ENCODE measurements at places on chromosomes 4 and X.
A peak's percentile ranks its signal among the peaks of the same experiment; 100 is the strongest.

DNA sequence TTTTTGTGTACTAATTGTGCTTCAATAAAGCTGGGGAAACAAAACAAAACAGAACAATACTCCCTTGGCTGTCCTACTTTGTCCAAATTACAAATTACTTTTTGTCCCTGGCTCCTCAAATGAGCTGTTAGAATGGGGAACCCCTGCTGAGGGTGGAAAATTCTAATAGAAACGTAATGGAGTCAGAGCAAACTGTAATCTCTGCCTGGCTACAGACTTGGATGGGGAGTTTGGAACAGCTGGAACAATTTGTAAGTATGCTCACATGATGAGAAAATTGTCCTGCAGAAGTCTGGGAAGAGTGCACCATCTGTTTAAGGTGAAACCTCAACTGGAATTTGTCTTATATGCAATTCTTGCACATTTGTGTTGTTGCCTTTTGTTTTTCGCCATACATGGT is 364.4 kb upstream of the CLNK start:
- H3K4me1 ChIP-seq = no peaks in the 10 kb centered on the region
- no peak overlapping the region for H3K4me3 ChIP-seq
- H3K27ac ChIP-seq = no peak overlapping the region
- no peaks in the 10 kb centered on the region for H3K27me3 ChIP-seq
- no peak for DNase-seq

- H3K27ac ChIP-seq = no peak overlapping the region
- no peaks in the 10 kb centered on the region for H3K27me3 ChIP-seq
- DNase-seq = no peak
- no peaks in the 10 kb centered on the region for H3K4me1 ChIP-seq
- no peaks in the 10 kb centered on the region for H3K36me3 ChIP-seq
Measured at GRCh38 chr4:74018771-74019170, 19.7 kb downstream of the CXCL3 start.

DNA sequence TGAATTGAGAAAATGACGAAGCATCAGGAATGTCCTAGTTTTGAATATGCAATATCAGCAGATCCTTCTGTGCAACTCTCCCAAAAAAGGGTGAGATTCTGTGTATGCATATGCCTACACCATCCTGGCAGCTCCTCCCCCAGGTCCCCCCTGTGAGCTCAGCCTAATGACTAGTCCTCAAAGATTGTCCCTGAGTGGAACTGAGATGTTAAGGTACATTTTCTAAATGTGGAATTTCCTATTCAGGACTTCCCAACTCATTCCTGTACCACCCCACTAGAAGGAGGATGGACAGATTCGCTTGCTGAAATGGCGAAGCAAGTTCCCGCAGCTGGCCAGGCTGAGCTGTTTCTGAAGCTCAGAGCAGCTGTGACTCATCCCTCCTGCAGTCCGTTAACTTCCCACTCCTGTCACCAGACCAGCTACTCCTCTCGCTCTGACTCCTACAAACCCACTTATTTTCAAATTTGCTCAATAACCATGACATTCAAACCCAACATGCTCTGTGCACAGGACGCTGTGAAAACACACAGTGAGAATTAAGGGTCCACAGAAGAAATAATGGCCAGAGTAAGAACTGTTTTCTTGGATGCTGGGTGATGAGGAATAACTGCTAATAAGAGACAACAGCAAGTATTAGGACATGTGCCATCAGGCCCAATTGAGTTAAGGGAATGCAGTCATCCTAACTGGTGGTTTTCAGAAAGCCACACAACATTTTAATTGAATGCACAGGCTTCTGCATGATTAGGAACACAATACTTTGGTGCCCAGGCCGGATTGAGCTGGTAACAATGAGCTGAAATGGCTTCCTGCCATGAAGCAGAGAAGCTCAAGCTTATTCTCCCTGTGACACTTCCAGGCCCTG is 40.0 kb upstream of the IRF2 start:
- peak overlapping the region; percentile 17 for H3K27ac ChIP-seq
- H3K27me3 ChIP-seq = no peaks in the 10 kb centered on the region
- H3K36me3 ChIP-seq = no peaks in the 10 kb centered on the region

DNA sequence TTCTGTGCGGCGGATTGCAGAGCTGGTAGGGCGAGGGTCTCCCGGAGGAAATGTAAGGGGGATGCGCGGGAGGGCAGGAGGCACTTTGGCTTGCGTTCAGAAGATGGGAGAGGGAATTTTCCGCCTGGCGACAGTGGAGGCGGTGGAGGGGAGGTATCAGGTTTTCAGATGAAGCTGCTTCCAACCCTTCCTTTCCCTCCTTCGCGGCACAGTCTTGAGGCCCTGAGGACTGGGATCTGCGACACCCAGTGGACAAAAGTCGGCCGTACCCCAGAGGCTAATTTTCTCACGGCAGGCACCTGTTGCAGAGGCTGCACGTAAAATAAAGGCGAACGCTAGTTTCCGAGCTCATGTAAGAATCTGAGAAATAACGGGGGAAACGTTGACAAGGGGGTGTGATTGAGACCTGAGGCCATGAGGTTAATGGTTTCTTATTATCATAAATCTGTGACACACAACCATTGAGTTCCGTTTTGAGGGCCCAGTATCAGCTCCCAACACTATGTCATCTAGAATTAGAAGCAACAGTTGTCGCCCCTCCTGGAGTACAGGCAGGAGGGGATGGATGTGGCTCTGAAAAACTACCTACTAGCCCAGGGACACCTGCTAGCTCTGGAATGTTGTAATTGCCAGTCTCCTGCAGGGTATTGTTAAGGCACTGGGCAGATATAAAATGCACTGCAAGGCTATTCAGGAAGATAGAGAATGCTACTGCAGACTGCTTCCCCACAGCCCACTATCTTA is 1.1 kb downstream of the ZCCHC18 start:
- H3K27ac ChIP-seq = no peak overlapping the region
- DNase-seq = no peak
- H3K4me1 ChIP-seq = peaks cover 7% of the 10 kb centered on the region
- H3K4me3 ChIP-seq = peak overlapping the region; percentile 55
- H3K27me3 ChIP-seq = no peaks in the 10 kb centered on the region

GRCh38 chr4:159051245-159052071 is 51.4 kb upstream of the RAPGEF2 start:
- H3K27me3 ChIP-seq = peaks cover 4% of the 10 kb centered on the region
- no peak for DNase-seq
- H3K27ac ChIP-seq = no peak overlapping the region
- no peaks in the 10 kb centered on the region for H3K36me3 ChIP-seq
- H3K4me3 ChIP-seq = no peak overlapping the region
- H3K4me1 ChIP-seq = peaks cover 5% of the 10 kb centered on the region

GRCh38 chr4:140256335-140256734 is 102.4 kb upstream of the MAML3 start:
- no peaks in the 10 kb centered on the region for H3K27me3 ChIP-seq
- H3K4me1 ChIP-seq = peaks cover 16% of the 10 kb centered on the region
- DNase-seq = no peak
- H3K27ac ChIP-seq = no peak overlapping the region
- no peaks in the 10 kb centered on the region for H3K36me3 ChIP-seq

- H3K27me3 ChIP-seq = peaks cover 3% of the 10 kb centered on the region
- no peak overlapping the region for H3K27ac ChIP-seq
- no peak for DNase-seq
- peaks cover 45% of the 10 kb centered on the region for H3K4me1 ChIP-seq
- no peaks in the 10 kb centered on the region for H3K36me3 ChIP-seq
Measured at GRCh38 chr4:47835494-47835893, 2.4 kb downstream of the CORIN start.

DNA sequence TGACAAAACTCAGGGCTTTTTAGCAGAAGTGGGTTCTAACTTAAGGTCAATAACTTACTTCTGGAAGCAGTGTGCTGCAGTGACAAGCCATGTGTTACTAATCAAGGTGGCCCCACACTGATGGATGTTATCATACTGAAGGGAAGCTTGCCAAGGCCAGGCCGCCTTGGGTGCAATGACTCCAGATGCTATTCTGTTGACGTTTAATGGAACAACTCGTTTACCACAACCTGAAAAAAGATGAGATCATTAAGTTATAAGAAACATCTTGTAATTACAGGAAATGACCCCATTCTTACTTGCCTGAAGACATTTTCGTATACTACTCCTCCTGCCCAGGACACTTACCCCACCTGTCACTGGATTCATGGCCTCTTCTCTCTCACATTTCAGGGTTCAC is 38.9 kb upstream of the TMPRSS11D start:
- H3K4me3 ChIP-seq = no peak overlapping the region
- no peaks in the 10 kb centered on the region for H3K4me1 ChIP-seq
- no peak overlapping the region for H3K27ac ChIP-seq
- no peaks in the 10 kb centered on the region for H3K27me3 ChIP-seq

DNA sequence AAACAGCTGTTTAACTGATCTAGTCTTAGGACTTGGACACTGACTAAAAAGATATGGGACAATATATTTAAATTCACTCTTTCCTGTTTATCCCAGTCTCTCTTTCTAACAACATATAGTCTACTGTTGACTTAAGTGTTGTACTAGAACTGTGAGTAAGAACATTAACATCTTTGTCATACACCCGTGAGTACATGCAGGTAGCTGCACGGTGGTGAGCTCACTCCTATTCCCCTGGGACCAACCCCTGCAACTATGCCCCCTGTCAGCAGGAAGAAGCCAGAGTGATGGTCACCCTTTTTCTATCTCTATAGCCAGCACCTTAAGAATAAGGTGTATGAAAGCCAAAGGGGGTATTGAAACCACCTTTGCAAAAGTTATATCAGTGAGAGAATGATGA is 17.6 kb downstream of the TBL1X start:
- H3K27me3 ChIP-seq = no peaks in the 10 kb centered on the region
- no peak for DNase-seq
- no peaks in the 10 kb centered on the region for H3K36me3 ChIP-seq
- H3K4me3 ChIP-seq = no peak overlapping the region
- H3K27ac ChIP-seq = no peak overlapping the region
- no peaks in the 10 kb centered on the region for H3K4me1 ChIP-seq

GRCh38 chr4:85603437-85604336 is 128.7 kb downstream of the ARHGAP24 start:
- H3K4me1 ChIP-seq = peaks cover 4% of the 10 kb centered on the region
- H3K27me3 ChIP-seq = no peaks in the 10 kb centered on the region
- H3K27ac ChIP-seq = no peak overlapping the region
- H3K36me3 ChIP-seq = no peaks in the 10 kb centered on the region
- H3K4me3 ChIP-seq = no peak overlapping the region

DNA sequence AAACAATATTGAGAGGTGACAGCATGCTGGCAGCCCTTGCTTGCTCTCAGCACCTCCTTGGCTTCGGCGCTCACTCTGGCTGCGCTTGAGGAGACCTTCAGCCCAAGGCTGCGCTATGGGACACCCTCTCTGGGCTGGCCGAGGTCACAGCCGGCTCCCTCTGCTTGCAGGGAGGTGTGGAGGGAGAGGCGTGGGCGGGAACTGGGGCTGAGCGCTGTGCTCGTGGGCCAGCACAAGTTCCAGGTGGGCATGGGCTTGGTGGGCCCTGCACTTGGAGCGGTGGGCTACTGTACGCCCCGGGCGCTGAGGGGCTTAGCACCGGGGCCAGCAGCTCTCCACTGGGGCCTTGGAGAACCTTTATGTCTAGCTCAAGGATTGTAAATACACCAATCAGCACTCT is 1613.8 kb upstream of the IGFBP7 start:
- no peaks in the 10 kb centered on the region for H3K36me3 ChIP-seq
- no peaks in the 10 kb centered on the region for H3K27me3 ChIP-seq
- no peak for DNase-seq

DNA sequence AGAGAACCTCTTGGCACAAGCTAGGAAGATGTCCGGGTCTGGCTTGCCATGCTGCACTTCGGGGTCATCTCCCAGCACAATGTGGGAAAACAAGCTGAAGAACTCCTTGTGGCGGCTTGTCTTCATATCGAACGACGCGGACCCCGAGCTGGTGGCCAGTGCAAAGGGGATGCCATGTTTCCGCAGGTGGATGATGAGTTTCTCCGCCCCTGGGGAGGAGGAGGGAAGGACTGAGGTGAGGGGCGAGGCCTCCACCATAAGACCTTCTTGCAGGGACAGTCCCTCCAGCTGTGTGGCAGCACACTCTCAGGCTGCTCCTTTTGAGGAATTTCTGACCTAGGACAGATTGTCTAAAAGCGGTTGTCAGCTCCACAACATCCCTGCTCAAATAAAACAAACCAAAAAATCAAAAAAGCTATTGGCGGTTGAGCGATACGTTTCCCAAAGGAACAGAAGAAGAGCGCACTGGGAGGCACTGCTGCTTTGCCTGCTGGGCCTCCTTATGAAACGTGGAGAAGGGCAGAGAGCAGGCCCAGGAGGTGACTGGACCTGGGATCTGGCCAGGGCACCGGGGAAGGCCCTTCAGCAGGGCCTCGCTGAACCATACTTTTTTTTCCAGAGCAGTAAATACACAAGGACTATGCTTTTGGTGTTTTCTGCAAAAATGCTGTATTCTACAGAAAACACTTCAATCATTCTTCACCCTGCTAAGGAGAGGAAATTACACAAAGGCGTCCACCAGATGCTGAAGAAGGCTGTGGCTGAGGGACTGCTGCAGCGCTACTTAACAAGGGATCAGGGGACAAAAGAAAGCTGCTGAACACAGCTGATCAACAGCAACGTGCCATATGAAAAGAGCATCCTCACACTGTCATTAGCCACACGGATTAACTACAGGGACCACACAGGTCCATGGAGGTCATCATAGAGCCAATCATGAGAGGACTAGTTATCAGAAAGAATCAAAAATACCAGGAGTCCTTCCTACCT is 70.0 kb upstream of the STS start:
- no peak for DNase-seq
- H3K27ac ChIP-seq = no peak overlapping the region
- no peaks in the 10 kb centered on the region for H3K27me3 ChIP-seq
- H3K4me3 ChIP-seq = no peak overlapping the region
- no peaks in the 10 kb centered on the region for H3K36me3 ChIP-seq

DNA sequence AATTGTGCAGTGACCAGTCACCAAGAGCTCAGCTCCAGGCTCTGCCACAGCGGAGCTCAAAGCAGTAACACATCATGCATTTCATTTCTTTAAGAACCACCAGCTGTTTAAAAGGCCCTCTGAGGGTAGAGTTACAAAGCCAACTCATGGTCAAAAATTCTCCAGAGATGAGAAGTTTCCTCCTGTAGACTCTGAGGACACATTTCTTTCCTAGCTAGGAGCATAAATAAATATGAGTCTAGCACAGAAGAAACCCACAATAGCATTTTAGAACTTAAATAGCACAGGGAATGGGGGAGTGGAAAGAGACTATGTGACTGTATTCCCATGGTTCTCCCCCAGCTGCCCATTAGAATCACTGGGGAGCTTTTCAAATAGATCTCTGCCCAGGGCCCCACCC is 6.5 kb upstream of the CRMP1 start:
- H3K27me3 ChIP-seq = peaks cover 70% of the 10 kb centered on the region
- DNase-seq = no peak
- no peak overlapping the region for H3K27ac ChIP-seq
- no peaks in the 10 kb centered on the region for H3K36me3 ChIP-seq

DNA sequence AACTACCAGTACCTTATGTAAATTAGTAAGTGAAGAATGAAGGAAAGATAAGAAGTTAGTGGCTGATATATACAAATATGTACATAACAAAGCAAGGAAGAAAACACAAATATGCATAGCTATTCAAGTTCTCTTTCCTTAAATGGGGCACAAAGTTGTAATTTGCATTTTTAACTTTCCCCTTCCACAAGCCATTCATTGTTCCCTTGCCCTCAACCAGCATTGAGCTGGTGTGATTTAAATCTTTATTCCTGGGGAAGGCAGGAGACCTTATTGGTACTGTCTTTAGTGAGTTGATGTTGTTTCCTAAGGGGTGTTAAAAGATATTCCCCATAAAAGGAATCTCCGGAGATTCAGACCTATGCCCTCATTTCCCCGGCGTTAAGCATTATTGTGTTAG is 735.3 kb downstream of the PCDH18 start:
- H3K27ac ChIP-seq = no peak overlapping the region
- H3K27me3 ChIP-seq = no peaks in the 10 kb centered on the region
- H3K4me1 ChIP-seq = no peaks in the 10 kb centered on the region
- DNase-seq = no peak

GRCh38 chr4:15691346-15692135 is 9.9 kb downstream of the FAM200B start:
- H3K4me1 ChIP-seq = peaks cover 10% of the 10 kb centered on the region
- no peaks in the 10 kb centered on the region for H3K27me3 ChIP-seq

- H3K4me3 ChIP-seq = no peak overlapping the region
- no peaks in the 10 kb centered on the region for H3K27me3 ChIP-seq
Measured at GRCh38 chr4:140368686-140369085, 4.8 kb upstream of the SCOC start.
